ENCODE measurements at places on chromosomes 12 and 14. TPM values are rescaled to one million over a fixed set of nuclear protein-coding genes. Genes with fewer than 3 reads are reported as not detected.

GRCh38 chr12:10739157-10740118 lies 16.3 kb upstream of the YBX3 start:
- H3K27me3 ChIP-seq, result no peaks in the 10 kb centered on the region
- no peaks in the 10 kb centered on the region for H3K36me3 ChIP-seq
- no peak for DNase-seq
- H3K27ac ChIP-seq, result no peak overlapping the region
- H3K4me3 ChIP-seq, result no peak overlapping the region

- H3K4me1 ChIP-seq, result no peaks in the 10 kb centered on the region
- H3K36me3 ChIP-seq, result no peaks in the 10 kb centered on the region
Measured at GRCh38 chr12:46535376-46535775, 162.8 kb upstream of the SLC38A2 start.

- no peaks in the 10 kb centered on the region for H3K4me1 ChIP-seq
- no peaks in the 10 kb centered on the region for H3K27me3 ChIP-seq
- H3K4me3 ChIP-seq, result no peak overlapping the region
- no peak overlapping the region for H3K27ac ChIP-seq
Measured at GRCh38 chr14:30194741-30195148, 267.1 kb upstream of the PRKD1 start.

GRCh38 chr14:100783630-100784370 lies 42.1 kb upstream of the MEG3 start:
- H3K4me1 ChIP-seq, result no peaks in the 10 kb centered on the region
- peak; percentile 60 for DNase-seq
- H3K27me3 ChIP-seq, result no peaks in the 10 kb centered on the region
- H3K36me3 ChIP-seq, result no peaks in the 10 kb centered on the region

- DNase-seq, result no peak
- peaks cover 12% of the 10 kb centered on the region for H3K4me1 ChIP-seq
- H3K4me3 ChIP-seq, result no peak overlapping the region
Measured at GRCh38 chr12:112308652-112309051, 73.6 kb downstream of the HECTD4 start.

- DNase-seq, result no peak
- H3K36me3 ChIP-seq, result no peaks in the 10 kb centered on the region
- no peak overlapping the region for H3K27ac ChIP-seq
- H3K27me3 ChIP-seq, result no peaks in the 10 kb centered on the region
- no peak overlapping the region for H3K4me3 ChIP-seq
- peaks cover 6% of the 10 kb centered on the region for H3K4me1 ChIP-seq
Measured at GRCh38 chr12:105334582-105334981, 4.1 kb downstream of the C12orf75 start.

DNA sequence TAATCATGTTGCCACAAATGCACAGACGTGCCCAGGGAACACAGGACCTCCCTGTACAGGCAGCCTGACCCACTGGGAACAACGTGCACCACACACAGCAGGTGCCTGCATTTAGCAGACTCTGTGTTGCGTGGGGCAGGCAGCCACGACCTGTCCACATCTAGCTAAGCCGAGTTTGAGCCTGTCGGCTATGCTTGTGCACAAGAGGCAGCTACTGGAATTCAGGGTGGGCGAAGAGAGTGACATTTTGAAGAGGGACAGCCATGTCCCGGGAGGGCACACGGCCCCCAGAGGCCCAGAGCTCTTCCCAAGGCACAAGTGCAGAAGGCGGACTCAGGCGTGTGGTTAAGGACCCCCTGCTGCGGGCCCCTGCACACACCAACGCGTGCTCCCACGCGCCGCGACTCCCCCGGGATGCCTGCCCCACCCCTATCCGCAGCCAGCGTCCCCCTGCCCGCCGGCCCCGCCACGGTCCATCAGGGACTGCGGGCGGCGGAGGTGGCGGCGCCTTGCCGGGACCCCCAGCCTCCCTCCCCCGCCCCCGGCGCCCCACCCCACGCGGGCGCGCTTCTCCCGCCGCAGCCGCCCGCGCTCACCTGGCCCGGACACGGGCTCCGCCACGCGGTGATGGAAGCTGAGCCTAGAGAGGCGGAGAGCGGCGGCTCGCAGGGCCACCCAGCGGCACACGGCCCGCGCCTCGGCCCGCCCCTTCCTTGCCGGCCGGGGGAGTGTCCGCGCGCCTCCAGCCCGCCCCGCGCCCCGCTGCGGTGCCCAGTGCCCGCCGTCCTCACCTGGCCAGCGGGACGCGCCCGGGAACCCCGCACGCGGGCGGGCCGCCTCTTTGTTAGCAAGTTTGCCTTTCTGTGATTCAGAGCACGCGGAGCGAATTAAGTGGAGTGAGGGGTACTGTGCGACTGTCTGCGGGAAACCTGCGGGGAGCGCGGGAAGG lies 125.3 kb upstream of the PRMT8 start:
- peak overlapping the region; percentile 32 for H3K4me3 ChIP-seq
- H3K27ac ChIP-seq, result no peak overlapping the region
- no peaks in the 10 kb centered on the region for H3K36me3 ChIP-seq
- peaks cover 11% of the 10 kb centered on the region for H3K4me1 ChIP-seq

GRCh38 chr12:12660201-12660600 lies 35.8 kb downstream of the GPR19 start:
- H3K27me3 ChIP-seq, result no peaks in the 10 kb centered on the region
- no peak for DNase-seq
- H3K36me3 ChIP-seq, result no peaks in the 10 kb centered on the region
- no peaks in the 10 kb centered on the region for H3K4me1 ChIP-seq
- H3K4me3 ChIP-seq, result no peak overlapping the region

DNA sequence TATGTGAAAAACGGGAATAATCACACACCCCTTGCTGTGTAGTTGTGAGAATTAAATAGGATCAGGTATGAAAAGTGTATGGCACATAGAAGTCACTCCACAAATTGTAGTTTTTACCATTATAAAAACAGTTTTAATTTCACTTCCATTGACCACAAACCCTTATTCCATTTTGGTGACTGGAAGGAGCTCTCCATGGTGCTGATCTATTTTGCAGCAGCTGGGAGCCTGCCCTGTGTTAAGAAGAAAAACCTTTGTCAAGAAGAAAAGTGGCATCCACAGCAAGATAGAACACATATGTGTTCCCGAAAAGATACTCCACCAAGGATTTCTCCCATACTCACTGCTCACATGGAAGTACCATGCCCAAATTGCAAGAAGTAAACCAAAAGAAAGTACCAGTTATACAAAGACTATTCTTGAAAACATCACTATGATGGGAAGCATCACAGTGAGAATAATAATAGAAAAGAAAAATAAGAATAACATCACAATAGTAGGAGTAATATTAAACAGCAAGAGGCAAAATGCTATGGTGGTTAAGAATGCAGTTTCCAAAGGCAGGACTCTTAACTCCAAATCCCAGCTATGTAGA lies 58.7 kb downstream of the TUNAR start:
- H3K36me3 ChIP-seq, result no peaks in the 10 kb centered on the region
- peak; percentile 40 for DNase-seq

GRCh38 chr14:42110167-42110566 lies 503.5 kb downstream of the LRFN5 start:
- DNase-seq, result no peak
- no peaks in the 10 kb centered on the region for H3K36me3 ChIP-seq
- H3K4me3 ChIP-seq, result no peak overlapping the region
- H3K27ac ChIP-seq, result no peak overlapping the region
- no peaks in the 10 kb centered on the region for H3K4me1 ChIP-seq

GRCh38 chr14:33432407-33433023 lies 493.8 kb downstream of the NPAS3 start:
- no peaks in the 10 kb centered on the region for H3K27me3 ChIP-seq
- H3K27ac ChIP-seq, result no peak overlapping the region
- no peaks in the 10 kb centered on the region for H3K36me3 ChIP-seq
- no peaks in the 10 kb centered on the region for H3K4me1 ChIP-seq

GRCh38 chr14:93906341-93907329 lies 20.5 kb upstream of the FAM181A start:
- H3K27ac ChIP-seq, result no peak overlapping the region
- peak; percentile 75 for DNase-seq
- H3K36me3 ChIP-seq, result no peaks in the 10 kb centered on the region
- no peaks in the 10 kb centered on the region for H3K27me3 ChIP-seq
- no peak overlapping the region for H3K4me3 ChIP-seq
- H3K4me1 ChIP-seq, result no peaks in the 10 kb centered on the region

DNA sequence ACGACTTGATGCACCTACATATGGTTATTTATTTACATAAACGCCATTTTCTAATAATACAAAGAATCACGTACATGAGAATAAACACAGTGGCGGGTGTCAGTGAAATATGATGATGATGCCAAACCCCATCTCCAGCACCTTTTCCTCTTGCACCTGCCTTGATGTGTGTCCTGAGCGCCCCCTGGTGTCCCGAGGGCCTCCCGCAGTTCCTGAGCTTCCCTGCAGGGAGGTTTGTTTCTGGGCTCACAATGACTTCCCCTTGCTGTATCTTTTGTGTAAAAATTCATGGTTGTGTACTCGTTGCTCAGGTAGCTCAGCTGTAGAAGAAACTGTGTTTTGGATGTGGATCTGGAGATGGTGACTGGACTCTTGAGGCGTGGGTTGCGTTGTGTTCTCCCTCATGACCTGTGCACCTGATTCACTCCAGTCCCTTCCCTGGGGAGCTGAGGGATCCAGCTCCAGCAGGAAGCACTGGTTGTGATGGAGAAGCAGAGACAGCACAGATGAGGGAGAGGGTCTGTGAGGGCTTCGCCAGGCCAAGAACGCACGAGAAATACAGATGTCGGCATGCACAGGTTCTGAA lies 1037.8 kb downstream of the TMEM121 start:
- H3K27me3 ChIP-seq, result no peaks in the 10 kb centered on the region
- no peak overlapping the region for H3K4me3 ChIP-seq
- DNase-seq, result no peak
- no peak overlapping the region for H3K27ac ChIP-seq

DNA sequence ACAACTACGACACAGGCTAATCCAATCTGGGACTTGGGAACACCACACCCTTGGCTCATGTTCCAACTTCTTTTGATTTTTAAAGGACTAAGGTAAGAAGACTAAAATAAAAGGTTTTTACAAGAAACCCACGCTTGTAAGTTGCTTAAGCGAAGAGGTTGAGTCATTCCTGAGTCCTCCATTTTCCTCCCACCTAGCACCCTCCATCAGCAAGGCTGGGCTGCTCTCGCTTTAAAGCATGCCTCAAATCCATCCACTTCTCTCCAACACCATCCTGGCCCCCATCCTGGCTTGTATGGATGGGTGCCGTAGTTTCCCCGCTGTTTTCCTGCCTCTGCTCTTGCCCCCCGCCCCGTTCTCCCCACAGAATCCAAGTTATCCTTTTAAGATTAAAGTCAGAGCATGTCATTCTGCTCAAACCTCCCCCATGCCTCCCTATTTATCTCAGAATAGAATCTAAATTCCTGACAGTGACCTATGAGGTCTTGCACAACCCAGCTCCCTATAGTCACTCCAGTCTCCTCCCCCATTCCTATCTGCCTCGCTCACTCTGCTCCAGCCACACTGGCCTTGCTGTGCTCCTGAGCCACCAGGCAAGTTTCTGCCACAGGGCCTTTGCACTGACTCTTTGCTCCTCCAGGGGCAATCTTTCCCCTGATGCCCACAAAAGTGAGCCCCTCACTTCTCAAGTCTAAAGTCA lies 34.5 kb downstream of the SCARB1 start:
- no peak overlapping the region for H3K4me3 ChIP-seq
- no peak overlapping the region for H3K27ac ChIP-seq
- no peak for DNase-seq
- no peaks in the 10 kb centered on the region for H3K27me3 ChIP-seq
- H3K4me1 ChIP-seq, result peaks cover 7% of the 10 kb centered on the region
- no peaks in the 10 kb centered on the region for H3K36me3 ChIP-seq

- no peak overlapping the region for H3K27ac ChIP-seq
- no peak for DNase-seq
- no peaks in the 10 kb centered on the region for H3K4me1 ChIP-seq
Measured at GRCh38 chr12:38759621-38760020, 145.8 kb downstream of the CPNE8 start.

DNA sequence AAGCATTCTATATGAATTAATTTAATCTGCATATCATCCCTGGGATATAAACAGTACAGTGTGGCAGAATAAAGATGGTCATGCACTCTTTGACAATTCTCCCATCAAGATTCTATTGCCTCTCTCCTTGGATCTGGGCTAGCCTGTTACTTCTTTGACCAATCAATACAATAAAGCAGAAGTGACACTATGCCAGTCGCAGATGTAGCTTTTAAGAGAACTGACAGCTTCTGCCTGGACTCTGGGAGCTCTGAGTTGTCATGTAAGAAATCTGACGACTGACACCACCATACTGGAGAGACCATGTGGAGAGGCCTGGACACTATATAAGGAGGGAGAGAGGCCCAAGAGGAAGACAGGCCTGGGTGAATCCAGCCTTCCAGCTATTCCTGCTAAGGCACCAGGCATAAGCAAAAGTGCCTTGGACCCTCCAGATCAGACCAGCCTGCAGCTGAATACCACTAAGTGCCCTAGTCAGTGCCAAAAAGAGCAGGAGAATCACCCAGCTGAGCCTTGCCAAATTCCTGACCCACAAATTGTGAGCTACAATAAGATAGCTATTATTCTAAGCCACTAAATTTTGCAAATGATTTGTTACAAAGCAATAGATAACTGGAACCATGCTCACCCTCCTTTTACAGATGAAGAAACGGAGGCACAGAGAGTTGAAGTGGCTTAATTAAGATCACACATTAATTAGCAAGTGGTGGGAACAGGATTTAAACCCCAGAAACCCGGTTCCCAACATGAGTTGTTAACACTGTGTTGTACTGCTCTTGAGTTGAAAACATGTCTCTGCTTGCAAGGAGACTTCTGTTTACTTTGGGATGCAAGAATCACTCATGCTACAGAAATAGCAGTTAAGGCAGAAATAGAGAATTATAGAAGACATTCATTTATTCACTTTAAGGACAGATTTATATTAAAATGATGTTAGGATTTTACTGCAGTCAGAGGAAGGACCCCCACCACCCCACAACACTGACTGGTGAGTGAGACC lies 84.6 kb downstream of the RIN3 start:
- no peaks in the 10 kb centered on the region for H3K4me1 ChIP-seq
- no peak for DNase-seq
- no peak overlapping the region for H3K4me3 ChIP-seq
- H3K27ac ChIP-seq, result no peak overlapping the region

GRCh38 chr12:124401704-124402221 lies 106.9 kb downstream of the RFLNA start:
- no peak overlapping the region for H3K27ac ChIP-seq
- H3K4me3 ChIP-seq, result no peak overlapping the region
- DNase-seq, result no peak
- peaks cover 17% of the 10 kb centered on the region for H3K36me3 ChIP-seq

- H3K4me3 ChIP-seq, result no peak overlapping the region
- no peaks in the 10 kb centered on the region for H3K4me1 ChIP-seq
- H3K27ac ChIP-seq, result no peak overlapping the region
- H3K27me3 ChIP-seq, result no peaks in the 10 kb centered on the region
- DNase-seq, result no peak
- H3K36me3 ChIP-seq, result no peaks in the 10 kb centered on the region
Measured at GRCh38 chr12:63823040-63823439, 21.5 kb upstream of the SRGAP1 start.

GRCh38 chr12:19437996-19438395 lies 1.3 kb upstream of the AEBP2 start:
- H3K27me3 ChIP-seq, result no peaks in the 10 kb centered on the region
- H3K27ac ChIP-seq, result no peak overlapping the region
- H3K4me1 ChIP-seq, result no peaks in the 10 kb centered on the region
- no peaks in the 10 kb centered on the region for H3K36me3 ChIP-seq
- no peak overlapping the region for H3K4me3 ChIP-seq

GRCh38 chr12:122981587-122982476 lies 1.4 kb downstream of the ARL6IP4 start:
- DNase-seq, result no peak
- no peaks in the 10 kb centered on the region for H3K27me3 ChIP-seq
- no peak overlapping the region for H3K27ac ChIP-seq
- peaks cover 49% of the 10 kb centered on the region for H3K4me1 ChIP-seq
- H3K36me3 ChIP-seq, result no peaks in the 10 kb centered on the region

The EIF2S3B gene
- not detected for polyA plus RNA-seq

The CCDC177 gene
- polyA plus RNA-seq, result not detected

The GLT1D1 gene
- 0.45 TPM for polyA plus RNA-seq

The DBX2 gene
- not detected for polyA plus RNA-seq

The TMEM121 gene
- 4.1 TPM for polyA plus RNA-seq

The KCNMB4 gene
- polyA plus RNA-seq, result 5.6 TPM

The SERPINA12 gene
- polyA plus RNA-seq, result not detected

The BIN2 gene
- polyA plus RNA-seq, result 3.4 TPM
